Activated CD4-positive, alpha-beta memory T cell treated with anti-CD3 and anti-CD28 coated beads for 36 hours (primary cell): ENCODE measurements at places on chromosomes 7 and 10.
A peak's percentile ranks its signal among the peaks of the same experiment; 100 is the strongest.

- no peak for DNase-seq
Measured at GRCh38 chr10:52780391-52781155, 8.0 kb upstream of the MBL2 start.

GRCh38 chr10:103767756-103768155, 87.6 kb downstream of the SH3PXD2A start:
- DNase-seq: no peak

DNA sequence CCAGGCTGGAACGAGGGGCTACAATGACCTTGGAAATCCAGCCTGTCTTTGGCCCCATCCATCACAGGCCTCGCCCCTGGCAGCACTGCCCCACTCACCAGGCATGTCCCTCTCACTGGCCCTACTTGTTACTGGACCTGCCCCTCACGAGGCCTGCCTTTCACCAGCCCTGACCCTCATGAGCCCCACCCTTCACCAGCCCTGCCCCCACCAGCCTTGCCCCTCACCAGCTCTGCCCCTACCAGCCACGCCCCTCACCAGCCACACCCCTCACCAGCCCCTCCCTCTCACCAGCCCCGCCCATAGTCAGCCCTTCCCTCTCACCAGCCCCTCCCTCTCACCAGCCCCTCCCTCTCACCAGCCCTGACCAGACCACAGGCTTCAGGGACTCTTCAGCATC, 57.8 kb downstream of the COL26A1 start:
- no peak for DNase-seq

GRCh38 chr7:112260911-112261310, 54.4 kb downstream of the ZNF277 start:
- DNase-seq: no peak

DNA sequence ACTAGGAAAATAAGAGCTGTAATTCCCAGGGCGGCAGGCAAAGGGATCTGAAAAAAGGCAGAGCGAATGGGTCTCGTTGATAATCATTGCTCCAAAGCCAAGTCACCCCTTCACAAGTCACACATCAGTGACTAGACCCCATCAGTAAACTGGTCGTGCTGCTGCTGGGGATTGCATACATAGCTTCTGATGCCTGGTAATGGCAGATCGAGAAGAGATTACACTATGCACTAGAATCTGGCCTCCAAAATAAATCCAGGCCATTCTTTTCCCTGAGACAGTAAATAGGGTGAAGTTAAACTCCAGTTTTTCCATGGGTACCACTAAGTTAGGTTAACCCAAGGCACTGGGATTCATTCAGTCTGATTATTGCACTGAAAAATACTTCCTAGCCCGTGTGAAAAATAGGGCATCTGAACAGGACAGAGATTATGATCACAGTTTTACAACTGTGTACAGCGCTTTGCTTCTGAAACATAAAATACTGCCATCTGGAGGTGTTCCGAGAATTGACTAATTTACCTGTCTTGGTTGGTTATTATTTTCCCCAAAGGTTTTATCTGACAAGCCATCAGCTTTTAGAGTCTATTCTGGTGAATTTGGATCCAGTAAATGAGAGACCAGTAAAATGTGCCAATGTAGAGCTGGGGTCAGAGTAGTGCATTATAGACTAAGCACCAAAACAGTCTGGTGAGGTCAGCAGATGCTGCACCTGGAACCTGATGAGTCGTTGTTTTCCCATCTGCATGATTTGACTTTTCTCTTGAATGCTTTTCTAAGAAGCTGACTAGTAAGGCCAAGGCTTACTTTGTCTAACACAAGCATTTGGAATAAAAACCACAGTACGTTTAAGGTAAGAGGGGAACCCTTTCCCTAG, 82.9 kb upstream of the AFAP1L2 start:
- DNase-seq: peak; percentile 63
